ENCODE measurements at places on chromosomes 2 and 18.

DNA sequence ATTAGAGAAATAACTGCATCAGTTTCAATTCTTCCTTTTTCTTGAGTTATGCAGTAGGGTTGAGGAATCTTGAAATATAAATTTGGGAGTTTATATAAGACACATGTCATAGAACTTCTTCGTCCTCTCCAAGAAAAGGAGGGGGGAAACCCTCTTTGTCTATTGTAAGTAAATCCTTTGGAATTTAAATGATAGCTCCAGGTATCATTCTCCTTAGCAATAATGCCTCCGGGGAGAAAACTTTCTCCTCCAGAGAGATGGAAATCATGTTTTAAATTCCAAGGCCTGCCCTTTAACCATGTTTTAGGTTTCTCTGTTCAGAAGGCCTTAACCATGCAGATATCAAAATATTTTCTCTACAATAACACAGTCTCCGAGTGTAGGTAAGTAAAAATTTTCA, 899.7 kb upstream of the GCFC2 start:
- no peak for DNase-seq

- DNase-seq: no peak
These were observed 148.5 kb upstream of the SATB2 start for GRCh38 chr2:199606193-199606780.

GRCh38 chr18:55346961-55347740, 240.8 kb downstream of the TCF4 start:
- DNase-seq: no peak

- DNase-seq: no peak
These were observed 550.3 kb upstream of the HS6ST1 start for GRCh38 chr2:128868686-128869551.

DNA sequence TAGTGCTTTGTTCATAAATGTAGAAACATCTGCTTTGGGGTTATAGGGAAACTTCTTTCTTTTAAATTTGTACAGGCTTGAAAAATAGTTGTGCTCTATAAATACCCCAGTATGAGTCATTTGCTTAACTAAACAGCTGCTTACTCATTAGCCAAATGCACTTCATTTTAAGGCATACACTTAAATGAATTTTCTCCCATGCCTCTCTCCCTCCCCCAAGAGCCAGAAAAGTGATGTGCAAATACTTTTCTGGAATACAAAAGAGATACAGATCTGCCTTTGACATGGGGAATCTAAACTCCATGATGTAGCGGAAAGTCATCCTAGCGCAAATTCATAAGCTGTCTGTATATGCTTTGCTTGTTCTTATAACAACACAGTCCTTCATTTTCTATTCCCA, 469.4 kb downstream of the DLGAP1 start:
- DNase-seq: peak; percentile 15

DNA sequence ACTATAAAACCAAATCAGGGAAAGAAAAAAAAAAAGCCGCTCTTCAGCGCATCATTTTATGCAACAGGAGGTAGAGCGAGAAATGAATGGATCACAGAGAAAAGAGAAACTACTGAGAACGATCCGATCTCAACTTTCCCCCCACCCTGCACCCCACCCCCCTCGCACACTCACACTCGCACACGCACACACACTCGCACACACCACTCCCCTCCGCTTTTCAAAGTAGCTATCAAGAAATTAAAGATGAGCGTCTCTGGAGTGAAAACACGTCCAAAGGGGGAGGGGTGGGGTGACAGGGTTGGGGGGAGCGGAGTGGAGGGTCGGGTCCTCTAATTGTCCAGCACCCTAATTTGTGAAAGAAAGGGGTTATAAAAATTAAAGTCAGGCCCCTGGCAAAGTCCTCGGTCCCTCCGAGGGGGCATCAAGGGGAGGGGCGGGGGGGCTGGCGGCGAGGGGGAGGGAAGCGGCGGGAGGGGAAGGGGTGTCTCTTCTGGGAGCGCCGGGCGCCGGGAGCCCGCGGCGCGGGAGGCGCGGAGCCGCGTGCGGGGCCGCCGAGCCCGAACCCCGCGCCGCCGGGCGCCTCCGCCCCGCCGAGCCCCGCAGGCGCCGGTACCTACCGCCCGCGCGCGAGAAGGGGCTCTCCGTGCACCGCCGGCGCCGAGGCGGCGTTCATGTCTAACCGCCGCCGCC, 428 bp downstream of the TCF4 start:
- DNase-seq: peak; percentile 50

- DNase-seq: no peak
These were observed 65.4 kb upstream of the ASAP2 start for GRCh38 chr2:9141091-9141667.

- no peak for DNase-seq
These were observed 44.2 kb downstream of the CYP27C1 start for GRCh38 chr2:127175751-127176354.

- DNase-seq: no peak
These were observed 90.0 kb downstream of the CDH2 start for GRCh38 chr18:28086670-28087552.

DNA sequence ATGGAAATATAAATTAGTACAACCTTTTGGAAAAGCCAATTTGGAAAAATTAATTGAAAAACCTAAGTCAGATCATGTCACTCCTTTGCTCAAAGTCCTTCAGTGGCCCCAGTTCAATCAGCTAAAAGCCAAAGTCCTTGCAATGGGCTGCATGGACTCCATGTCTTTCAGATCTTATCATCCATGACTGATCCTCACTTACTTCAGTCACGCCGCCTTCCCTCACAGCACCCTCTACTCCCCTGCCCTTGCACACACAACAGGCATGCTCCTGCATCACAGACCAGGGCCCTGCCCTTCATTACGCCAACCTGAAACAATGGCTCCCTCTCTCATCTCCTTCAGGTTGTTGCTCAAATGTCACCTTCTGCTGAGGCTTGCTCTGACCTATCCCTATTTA, 15.6 kb downstream of the KANSL3 start:
- no peak for DNase-seq

Measured in suppressor macrophage treated with lipopolysaccharide for 1 hour (primary cell).